ENCODE measurements at places on chromosomes 2 and 18.

DNA sequence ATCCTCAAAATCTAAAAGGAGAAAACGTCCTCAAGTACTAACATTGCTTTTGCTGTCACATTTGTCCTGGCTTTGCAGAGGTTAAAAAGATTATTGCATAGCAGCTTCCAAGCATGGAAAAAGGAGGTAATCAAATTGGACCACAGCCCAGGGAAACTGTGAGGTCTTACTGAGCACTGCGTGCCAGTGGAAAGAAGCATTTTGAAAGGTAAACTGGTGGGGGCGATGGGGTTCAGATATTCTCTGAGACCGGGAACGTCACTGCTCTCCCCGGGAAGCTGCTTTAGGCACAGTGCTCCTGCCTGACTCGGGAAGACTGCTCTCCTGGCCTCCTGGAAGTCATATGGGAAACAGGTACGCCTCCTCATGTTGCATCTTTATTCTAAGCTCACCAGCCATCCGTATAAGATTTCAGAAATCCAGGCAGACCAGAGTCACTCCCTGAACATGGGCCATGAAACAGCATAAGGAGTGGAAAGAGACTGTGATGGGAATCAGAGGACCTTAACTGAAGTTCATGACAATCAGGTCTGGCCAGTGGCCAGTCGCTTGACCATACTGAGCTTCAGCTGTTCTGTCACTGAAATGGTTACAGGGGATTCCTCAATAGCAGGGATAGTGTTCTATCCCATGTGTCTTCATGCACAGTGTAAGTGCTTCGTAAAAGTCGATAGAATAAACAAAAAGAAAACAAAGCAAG lies 284.1 kb downstream of the TRIB2 start:
- no peak for DNase-seq

- no peak for DNase-seq
These were observed 108.5 kb downstream of the PLB1 start for GRCh38 chr2:28604284-28604843.

DNA sequence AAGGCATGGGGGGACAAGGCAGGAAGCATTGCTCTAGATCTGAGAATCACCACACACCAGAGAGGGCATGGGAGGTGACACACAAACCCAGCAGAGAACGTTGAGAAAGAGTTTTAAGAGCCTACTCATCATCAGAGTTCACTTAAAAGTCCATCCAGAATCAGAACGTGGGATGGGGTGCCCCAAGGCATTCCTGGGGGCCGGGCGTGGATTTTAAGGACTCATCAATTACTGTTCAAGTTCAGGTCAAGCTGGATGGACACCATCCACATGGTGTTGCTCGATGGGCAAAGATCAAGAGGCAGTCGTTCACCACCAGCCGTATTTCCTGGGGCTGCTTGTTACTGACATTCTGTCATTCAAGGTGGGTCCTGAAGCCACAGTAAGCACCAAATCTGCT lies 34.9 kb downstream of the BCL11A start:
- no peak for DNase-seq

DNA sequence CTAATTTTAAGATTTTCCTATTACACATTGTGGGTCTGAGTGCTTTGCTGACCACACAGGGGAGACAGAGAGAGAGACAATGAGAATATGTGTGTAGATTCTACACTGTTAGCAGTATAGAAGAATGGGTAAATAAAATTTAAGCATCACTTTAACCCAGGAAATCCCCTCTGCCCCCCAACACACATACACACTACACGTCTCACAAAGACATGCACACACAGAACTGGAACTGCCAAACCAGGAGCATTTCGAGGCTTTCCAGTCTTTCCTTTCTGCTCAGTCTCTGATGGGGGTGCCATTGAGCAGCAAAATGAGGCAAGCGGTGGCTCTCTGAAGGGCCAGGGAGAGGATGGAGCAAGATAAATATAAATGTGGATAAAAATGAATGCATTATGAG lies 2.5 kb downstream of the MERTK start:
- DNase-seq = peak; percentile 42

DNA sequence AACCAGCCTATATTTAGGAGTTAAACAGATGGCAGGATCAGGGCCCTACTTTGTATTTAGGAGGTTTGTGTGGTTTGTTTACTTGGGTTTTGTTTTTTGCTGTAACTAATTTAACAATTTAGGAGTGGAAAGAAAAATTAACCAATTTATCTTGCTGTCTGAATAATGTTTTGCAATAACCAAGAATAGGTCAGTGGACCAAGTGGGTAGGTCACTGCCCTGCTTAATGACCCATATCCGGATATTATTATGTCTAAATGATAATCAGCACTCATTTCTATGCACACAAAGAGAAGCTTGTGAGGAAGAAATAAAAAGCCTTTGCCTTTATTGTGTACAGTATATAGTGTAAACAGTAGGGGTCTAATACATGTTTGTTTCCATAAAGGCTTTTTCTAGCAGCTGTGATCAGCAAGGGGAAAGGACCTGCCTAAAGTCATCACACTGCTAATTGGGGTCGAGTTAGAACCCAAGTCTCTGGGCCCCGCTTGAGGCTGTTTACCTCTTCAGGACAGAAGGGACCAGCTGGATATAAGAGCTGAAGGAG lies 76.6 kb downstream of the TGOLN2 start:
- DNase-seq = no peak

Data from SW480 (cell line).